Stimulated activated effector memory CD8-positive, alpha-beta T cell treated with anti-CD3 and anti-CD28 coated beads, Interleukin-12 subunit alpha, Interleukin-12 subunit beta, amount 100 ng/mL, for 72 hours (primary cell): ENCODE measurements at places on chromosomes 4 and X.

DNA sequence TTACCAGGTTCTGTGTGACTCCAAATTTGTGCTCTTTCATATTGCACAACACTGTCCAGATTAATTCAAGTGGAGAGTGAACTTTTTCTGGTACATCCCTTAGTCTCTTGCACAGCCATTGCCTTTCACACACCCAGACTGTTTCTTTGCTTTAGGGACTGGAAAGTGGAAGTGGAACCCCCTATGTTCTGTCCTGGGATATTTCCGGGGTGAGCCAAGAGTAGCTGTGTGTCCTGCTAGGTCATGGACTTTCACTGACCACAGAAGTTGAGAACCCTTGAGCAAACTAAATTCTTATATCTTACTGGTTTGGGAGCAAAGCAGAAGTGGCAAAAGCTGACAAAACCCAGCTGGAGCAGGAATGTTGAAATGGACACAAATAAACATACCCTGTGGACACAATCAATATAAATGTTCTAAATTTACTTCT is 10.3 kb upstream of the VSIG4 start:
- DNase-seq = no peak

DNA sequence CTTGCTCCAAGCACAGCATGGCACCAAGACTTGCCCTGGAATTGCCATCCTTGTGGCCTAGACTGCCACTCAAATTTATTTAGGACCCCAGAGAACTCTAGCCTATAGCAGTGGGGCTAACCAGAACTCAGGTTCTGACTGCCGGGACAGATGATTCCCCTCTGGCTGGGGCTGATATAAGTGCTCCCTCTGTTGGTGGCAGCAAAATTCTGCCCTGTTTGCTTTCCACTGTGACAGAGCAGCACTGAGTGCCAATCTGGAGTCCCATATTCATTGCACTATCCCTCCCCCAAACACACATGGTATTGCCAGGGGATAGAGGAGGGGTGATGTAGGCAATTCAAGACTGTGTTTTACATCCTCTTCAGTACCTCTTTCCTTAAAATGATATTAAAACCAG is 1081.9 kb downstream of the FAT4 start:
- DNase-seq = no peak

- no peak for DNase-seq
Measured at GRCh38 chrX:148555101-148555500, 54.7 kb downstream of the AFF2 start.

DNA sequence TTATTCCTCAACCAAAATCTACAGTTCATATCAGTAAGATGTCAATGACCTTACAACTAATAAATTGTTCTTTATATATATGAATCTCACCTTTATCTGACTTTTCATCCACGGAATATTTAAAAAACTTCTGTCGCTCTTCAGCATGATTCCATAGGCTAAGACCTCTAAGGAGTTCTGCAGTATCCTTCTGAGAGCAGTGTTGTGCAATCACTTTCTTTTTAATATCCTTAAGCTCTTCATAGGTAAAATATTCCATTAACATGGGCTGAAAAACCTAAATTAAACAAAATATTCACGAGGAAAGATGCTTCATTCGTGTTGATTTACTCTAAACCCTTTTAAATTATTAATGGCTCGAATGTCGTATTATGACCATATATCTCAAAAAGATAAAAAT is 16.7 kb downstream of the FBXL5 start:
- no peak for DNase-seq

GRCh38 chr4:1166509-1167243 is 5.7 kb downstream of the SPON2 start:
- DNase-seq = peak; percentile 45

- no peak for DNase-seq
Measured at GRCh38 chr4:1348014-1348513, 1.1 kb downstream of the UVSSA start.

- no peak for DNase-seq
Measured at GRCh38 chrX:110509755-110510532, 151.3 kb downstream of the RTL9 start.

DNA sequence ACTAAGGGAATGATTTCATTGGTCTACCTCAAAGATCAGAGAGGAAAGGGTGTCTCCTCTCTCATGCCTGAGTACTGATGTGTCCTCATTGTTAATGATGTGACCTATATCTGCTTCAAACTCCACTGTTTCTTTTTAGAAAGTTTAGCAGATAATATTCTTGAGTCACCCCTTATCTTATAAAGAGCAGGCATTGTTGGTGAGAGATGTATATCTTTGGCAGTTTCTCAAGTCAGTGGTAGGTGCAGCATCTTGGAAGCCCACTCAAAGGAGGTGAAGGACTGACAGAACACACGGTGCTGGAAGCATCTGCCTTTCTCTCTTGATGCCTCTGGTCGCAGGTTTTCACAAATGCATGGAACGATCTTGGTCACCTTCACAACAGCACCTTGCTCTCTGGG is 71.2 kb downstream of the ZNF518B start:
- DNase-seq = no peak

DNA sequence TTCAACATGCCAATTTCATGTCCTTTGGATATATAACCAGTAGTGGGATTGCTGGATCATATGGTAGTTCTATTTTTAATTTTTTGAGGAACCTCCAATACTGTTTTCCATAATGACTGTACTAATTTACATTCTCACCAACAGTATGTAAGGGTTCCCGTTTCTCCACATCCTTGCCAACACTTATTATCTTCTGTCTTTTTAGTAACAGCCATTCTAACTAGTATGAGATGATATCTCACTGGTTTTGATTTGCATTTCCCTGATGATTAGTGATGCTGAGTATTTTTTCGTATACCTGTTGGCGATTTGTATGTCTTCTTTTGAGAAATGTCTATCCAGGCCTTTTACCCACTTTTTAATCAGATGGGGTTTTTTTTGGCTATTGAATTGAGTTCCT is 133.5 kb upstream of the MED14 start:
- DNase-seq = no peak

- no peak for DNase-seq
Measured at GRCh38 chrX:43836435-43837184, 45.6 kb downstream of the MAOB start.

DNA sequence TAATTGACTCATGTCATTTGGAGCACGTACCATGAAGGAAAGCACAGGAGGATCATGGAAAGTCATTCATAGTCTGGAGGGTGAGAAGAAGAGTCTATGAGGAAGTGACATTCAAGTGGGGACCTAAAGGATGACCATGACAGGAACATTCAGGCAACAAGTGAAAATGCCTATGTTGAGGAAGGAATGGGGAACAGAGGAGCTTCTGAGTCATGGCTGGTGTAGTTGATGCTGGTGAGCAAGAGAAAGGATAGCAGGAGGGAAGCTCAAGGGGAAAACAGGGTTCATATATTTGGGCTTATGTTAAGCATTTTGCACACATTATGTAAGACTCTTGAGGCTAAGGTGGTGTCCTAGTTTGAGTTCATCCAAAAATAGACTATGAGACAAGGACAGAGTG is 318.6 kb downstream of the HNRNPD start:
- DNase-seq = no peak

- no peak for DNase-seq
Measured at GRCh38 chr4:40698733-40699132, 51.0 kb upstream of the NSUN7 start.

GRCh38 chr4:85522277-85522676 is 47.3 kb downstream of the ARHGAP24 start:
- DNase-seq = no peak

- DNase-seq = no peak
Measured at GRCh38 chr4:119284876-119285780, 36.8 kb downstream of the FABP2 start.

DNA sequence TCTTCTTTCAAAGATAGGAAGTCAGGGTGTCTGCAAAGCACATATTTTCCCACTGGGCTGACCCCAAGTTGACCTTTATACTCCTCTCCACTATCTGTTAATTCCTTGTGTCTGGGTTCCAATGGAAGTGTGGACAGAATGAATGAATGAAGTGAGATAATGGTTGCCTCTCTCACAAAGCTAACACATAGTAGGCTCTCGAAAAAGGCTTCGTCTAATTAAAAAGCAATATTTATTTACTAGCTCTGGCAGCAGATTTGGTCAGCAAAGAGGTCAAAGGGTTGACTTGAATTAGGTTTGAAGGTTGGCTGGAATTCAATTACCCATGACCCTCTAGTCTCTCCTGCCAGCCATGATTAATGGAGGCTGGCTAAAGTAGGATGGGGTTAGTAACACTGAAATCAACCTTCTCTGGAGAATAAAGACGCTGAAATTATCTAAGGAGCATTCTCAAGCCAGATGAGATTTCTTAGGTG is 280.3 kb upstream of the KLF3 start:
- no peak for DNase-seq

DNA sequence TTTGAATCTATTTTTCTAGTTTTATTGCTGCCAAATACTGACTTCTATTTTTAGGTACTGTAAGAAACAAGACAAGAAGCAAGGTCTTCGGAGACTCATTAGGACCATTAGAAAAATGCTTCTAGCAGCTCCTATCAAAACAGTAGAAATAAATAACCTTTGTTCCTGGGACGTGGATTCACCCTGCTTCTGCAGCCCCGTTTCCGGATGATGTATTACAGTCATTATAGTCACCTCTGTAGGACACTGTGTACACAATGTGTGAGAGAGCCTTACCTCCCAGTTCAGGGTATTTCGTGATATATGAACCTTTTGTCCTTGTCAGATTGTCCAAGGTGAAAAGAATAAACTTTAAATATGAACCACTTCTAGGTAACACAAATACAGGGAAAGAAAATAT is 484.0 kb upstream of the TECRL start:
- no peak for DNase-seq

- no peak for DNase-seq
Measured at GRCh38 chrX:18828832-18829404, 121.5 kb downstream of the PPEF1 start.

GRCh38 chrX:154348646-154349358 is 25.6 kb downstream of the FLNA start:
- no peak for DNase-seq

DNA sequence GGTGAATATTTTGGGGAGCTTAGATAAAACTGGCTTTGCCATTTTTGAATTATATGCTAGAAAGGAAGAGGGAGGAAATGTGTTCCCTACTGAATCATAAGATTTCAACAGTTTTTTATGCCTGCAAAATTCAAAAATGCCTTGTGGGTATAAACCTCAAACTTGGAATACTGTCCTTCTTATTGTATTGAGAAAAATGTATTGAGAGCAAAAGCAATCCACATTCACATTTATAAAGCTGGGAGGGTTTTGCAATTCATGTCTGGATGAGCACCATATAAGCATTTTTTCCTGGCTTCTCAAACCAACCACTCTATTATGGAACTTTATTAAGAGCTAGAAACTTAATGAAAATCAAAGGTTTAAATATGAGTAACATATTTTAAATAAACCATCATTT is 289.8 kb downstream of the PCDH7 start:
- DNase-seq = no peak

DNA sequence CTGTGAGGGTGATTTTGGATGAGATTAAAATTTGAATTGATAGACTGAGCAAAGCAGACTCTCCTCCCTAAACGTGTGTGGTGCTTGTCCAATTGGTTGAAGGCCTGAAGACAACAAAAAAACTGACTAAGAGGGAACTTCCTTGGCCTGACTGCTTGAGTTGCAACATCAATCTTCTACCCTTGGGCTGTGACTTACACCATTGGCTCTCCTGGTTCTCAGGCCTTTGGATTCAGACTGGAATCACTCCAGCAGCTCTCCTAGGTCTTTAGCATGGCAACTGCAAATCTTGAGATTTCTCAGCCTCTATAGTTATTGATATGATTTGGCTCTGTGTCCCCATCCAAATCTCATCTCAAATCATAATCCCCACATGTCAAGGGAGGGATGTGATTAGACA is 49.7 kb upstream of the IGFBP7 start:
- no peak for DNase-seq

- no peak for DNase-seq
Measured at GRCh38 chr4:110793890-110794554, 171.1 kb upstream of the PITX2 start.

DNA sequence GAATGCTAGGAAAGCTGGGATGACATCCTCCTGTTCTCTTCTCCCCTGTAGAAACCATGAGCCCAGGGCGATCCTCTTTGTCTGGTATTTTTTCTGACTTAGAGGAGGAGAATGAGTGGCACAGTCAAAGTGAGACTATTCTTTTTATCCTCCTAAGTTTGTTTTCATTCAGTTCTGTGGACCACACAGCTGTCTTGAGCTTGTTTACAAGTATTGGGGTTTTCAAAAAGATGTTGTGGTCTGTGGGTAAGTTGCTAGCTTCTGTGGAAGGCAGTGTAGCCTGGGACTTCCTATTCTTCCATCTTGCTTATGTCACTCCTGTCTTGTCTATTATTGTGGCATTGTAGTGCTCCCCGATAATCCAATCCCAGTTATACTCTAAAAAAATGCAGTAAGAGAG is 223.0 kb downstream of the PAPSS1 start:
- DNase-seq = no peak

DNA sequence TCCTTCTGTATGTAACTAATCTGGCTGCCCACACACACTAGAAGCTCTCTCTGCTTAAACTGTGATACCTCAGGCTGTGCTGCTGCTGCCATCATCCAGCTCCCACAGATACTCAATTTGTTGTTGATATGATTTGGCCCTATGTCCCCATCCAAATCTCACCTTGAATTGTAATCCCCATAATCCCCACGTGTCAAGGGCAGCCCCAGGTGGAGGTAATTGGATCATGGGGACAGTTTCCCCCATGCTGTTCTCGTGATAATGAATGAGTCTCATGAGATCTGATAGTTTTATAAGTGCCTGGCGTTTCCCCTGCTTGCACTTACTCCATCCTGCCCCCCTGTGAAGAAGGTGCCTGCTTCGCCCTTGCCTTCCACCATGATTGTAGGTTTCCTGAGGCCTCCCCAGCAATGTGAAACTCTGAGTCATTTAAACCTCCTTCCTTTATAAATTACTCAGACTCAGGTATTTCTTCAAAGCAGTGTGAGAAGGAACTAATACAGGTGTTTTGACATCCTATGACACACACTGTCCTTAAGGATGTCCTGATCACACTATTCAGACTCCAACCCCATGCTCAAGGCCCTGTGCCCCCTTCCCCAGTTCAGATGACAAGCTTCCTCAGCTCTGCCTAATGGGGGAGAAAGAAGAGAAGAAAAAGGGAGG is 2.9 kb upstream of the ATOH1 start:
- no peak for DNase-seq

DNA sequence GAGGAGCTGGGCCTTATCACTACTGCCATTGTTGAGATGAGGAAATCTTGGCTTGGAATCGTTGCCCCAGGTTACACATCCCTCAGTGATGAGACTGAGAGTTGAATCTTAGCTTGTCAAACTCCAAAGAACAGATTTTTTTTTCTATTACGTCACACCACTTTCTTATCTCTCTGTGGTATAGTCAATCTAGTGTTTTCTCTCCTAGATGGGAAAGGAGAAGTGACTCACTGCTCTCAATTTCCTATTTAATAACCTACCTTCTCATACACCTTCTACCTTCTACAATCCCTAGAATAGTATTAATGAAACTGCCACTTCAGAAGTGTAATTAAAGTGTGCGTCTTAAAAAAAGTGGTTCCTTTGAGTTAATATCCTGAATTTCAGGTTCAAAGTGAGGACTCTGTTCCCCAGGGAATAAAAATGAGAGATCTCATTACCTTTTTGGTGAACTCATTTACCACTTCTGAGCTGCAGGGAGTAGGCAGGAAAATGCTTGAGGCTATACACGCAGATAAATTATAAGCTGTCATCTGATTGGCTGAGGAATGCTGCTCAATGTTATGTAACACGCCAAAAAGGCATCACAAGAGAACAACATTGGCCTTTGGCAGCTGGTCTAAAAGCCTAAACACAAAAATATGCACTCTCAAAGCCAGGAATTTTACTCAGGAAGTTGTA is 59.3 kb downstream of the MAD2L1 start:
- DNase-seq = no peak

GRCh38 chrX:107154787-107155620 is 36.4 kb upstream of the RBM41 start:
- no peak for DNase-seq
